Activated CD8-positive, alpha-beta memory T cell treated with anti-CD3 and anti-CD28 coated beads, Interleukin-2, amount 50 U/mL, for 4 hours (primary cell): ENCODE measurements at places on chromosomes 4 and X.

DNA sequence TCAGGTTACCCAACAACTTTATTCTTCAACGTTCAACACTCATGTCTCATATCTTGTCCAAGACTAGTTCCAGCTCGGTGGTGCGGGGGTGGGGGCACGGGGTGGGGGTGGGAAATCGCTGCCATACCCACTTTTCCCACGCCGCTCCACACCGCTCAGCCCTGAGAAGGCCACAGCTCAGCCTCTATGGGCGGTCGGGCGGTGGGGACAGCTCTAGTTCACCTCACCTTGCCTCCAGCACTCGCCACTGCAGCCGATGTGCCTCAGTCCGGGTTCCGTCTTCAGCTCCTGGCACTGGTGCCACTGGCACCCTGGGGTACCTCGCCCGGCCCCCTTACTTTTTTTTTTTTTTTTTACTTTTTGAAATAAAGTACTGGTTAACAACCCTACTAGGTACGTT, 522.2 kb downstream of the PCDH19 start:
- DNase-seq, result no peak

DNA sequence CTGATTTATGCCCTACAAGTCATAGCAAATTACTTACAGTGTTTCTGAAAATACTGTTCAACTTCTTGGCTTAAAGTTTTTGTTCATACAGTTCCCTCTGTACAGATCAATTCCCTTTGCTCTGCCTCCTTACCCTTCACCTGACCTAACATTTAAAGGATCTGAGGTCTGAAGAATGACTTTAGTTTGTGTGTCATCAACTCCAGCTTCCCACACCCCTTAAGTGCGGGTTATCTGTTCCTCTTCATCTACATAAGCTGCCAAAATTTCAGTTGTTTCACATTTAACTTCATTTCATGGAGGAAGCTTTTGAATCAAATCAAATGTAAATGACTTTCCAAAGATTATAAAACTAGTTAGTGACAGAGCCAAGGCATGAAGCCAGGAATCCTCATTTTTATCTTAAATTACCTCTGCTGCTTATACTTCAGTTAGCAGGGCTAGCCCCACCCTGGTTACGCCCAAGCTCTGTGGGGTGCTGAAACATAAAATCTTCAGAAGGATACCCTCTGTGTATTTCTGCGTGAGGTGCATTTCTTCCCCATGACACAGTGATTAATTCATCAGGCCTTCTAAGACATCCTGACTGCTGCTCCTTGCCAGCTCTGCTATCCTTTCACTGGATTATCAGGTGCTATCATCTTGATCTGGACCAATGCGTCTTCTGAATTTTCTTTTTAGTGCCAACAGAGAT, 16.5 kb downstream of the CXCL1 start:
- DNase-seq, result no peak

DNA sequence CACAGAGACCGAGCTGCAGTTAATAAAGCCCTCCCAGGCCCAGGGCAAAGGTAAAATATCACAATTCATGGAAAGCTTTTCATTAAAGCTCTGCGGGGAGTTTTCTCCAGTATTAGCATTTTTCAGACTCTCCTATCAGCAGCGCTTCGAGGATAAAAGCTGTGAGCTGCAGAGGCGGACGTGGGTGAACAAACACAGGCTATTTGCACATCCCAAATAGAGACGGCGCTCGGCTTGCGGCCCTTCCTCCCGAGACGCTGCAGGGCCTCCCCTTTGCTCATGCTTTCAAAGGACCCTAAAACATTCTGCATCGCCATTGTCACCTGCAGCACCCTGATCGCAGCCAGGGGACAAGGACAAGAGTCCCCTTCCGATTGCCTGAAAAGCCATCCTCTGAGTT, 97.3 kb downstream of the SORCS2 start:
- DNase-seq, result no peak

DNA sequence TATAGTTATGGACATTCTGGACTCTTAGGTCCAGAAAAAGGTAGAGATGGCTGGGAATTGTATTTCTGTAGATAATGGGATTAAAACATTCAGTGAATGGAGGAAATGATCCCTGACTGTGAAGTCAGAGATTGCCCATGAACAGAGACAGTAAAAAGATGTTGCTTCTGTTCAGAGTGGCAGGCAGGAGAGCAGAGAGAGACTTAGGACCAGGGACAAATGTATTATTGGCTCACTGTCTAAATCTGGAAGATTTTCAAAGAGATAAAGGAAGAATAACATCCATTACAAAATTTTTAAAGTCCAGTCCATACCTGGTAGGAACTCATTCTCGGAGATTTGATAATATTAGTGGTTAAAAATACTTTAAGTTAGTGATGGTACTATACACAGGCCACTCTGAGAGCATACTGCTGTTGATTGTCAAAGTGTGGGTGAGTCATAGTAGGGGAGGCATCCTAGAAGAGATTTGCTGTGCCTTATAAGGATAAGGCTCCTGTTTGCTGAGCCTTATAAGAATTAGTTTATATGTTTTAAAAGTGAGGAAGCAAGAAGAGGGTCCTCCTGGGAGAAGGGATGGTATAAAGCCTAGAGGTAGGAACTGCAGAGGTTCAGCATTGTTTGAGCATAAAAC, 53.0 kb downstream of the JADE3 start:
- no peak for DNase-seq

- DNase-seq, result no peak
Observed at GRCh38 chr4:139802931-139803330, 137.3 kb downstream of the MGST2 start.

DNA sequence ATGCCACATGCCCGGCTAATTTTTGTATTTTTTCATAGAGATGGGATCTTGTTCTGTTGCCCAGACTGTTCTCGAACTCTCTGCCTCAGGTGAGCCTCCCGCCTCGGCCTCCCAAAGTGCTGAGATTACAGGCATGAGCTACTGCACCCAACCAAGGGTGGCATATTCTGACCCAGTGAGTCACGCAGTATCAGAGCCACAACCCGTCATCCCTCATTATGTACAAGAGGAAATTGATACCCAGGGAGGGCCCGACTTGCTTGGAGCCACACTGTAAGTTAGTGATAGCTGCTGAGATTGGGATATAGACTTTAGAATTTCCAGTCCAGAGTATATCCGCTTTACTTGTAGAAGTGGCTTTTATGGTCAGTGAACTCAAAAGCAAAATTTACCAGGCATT, 14.6 kb downstream of the CCKAR start:
- no peak for DNase-seq

- DNase-seq, result no peak
Observed at GRCh38 chr4:40990236-40990898, 224.0 kb downstream of the APBB2 start.

DNA sequence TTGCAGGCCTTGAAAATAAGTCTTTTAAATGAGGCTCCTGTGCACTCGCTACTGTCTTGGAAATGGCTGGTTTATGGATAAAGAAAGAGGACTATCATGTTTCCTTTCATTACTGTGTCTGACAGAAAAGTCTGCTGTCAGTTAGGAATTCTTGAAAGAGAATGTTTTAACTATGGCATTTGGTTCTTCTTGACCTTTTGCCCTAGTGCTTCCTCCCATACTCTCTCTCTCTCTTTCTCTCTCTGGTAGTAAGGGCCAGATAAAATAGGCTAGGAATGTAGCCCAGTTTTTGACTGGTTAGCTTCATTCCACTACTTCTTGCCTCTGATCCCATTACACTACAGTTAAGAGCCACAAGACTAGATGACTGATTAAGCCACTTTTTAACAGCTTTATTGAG, 29.8 kb downstream of the YY2 start:
- no peak for DNase-seq

- no peak for DNase-seq
Observed at GRCh38 chr4:41174444-41174843, 39.9 kb downstream of the APBB2 start.

DNA sequence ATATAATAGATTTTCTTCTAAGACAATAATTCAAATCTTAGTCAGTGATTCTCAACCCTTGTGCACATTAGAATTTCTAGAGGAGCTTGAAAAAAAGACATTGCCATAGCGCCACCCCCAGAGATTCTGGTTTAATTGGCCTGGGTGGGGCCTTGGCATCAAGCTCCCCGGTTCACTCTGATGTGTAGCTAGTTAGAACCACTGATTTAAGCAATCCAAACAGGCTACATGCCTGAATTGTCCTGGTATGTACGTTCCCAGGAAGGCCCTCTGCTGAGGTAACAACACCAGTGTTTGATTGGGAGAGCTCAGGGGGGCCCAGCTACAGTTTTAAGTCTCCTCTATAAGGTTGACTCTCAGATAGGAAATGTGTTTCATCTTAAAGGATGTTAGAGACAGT, 1.3 kb upstream of the ATP10D start:
- no peak for DNase-seq

- DNase-seq, result no peak
Observed at GRCh38 chr4:150176547-150176946, 98.3 kb downstream of the DCLK2 start.

GRCh38 chr4:10299601-10300000, 157.6 kb downstream of the ZNF518B start:
- no peak for DNase-seq
